GM12891 (cell line): ENCODE measurements at places on chromosomes 1 and 21.

GRCh38 chr1:85202092-85202863 lies 1.5 kb upstream of the SYDE2 start:
- no peak for DNase-seq

GRCh38 chr1:212762839-212763238 lies 28.7 kb downstream of the NSL1 start:
- no peak for DNase-seq

DNA sequence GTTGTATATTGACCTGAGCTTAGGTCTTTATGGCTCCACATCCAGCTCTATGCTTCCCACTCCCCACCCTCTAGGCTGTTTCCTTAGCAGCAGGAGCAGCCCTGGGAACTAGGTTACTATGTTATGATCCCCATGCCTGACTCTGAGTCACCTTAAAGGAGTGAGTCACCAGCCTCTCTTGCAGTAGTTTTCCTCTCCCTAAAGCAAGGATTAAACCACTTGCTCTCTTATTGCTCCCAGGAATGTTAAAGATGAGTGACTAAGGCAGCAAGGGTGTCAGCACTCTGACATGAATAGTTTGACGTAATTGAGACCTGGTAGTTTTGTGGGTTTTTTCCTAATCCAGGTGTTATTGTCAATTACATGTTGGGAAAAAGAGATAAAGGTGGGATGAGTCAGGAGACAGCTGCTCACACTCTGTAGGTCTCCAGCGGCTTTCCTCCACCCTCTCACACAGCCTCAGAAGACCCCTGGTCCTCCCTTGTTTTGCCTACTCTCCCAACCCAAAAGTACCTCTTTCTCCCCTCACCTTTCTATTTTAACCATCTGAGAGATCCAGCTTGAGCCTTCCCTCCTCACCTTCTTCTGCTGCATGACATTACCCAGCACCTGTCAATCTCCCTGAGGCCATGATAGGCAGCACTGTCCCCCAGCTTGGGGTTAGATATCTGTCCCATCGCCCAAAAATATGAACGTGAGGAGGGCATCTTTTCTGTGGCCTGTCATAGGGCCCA lies 369.1 kb upstream of the VAMP3 start:
- DNase-seq: no peak

DNA sequence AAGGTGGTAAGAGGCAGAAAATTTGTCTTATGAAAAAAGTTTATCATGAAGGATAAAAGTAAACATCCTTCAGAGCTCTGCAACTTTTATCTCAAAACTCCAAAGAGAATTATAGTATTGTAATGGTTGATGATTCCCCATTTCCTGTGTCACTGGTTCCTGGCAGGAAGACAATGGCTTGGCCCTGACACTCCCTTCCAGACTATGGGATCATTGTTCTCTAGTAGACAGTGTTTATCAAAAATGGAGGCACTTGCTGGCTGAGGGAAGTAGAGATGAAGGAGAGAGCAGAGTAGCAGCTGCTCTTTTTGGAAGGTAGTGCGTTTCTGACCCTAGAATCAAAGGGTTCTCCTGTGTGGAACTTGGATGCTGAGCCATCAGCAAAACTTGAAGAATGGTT lies 145.9 kb upstream of the ATP1B1 start:
- no peak for DNase-seq

GRCh38 chr1:7752512-7753417 lies 18.3 kb upstream of the VAMP3 start:
- DNase-seq: no peak

DNA sequence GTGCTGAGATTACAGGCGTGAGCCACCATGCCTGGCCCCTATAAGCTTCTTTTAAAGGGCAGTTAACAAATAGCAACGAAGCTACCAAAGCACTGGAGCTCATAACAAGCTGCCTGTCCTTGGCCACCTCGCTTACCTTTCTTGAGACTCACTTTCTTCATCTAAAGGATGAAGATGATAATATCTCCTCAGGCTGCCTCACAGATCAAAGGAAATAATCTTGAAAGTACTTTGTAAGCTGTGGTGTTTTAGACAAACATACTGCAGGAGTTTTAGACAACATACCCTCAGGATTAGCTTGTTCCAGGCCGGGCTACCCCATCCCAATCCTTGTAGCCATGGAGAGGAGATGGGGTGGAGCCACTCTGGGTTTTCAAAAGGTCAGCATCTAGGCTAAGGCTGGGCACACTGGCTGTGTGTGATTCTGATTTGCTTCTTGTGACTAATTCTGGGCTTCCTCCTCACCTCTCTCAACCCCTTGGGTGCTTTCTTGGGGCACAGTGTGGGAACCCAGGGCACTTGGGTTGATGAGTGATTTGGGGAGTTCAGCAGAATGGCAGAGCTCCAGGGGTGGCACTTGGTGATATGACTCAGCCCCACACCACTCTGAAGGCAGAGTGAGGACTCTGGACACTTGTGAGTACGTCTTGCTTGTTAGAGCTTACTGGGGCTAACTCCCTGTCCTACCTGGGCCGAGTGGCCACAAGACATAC lies 5.2 kb downstream of the GPR25 start:
- no peak for DNase-seq

DNA sequence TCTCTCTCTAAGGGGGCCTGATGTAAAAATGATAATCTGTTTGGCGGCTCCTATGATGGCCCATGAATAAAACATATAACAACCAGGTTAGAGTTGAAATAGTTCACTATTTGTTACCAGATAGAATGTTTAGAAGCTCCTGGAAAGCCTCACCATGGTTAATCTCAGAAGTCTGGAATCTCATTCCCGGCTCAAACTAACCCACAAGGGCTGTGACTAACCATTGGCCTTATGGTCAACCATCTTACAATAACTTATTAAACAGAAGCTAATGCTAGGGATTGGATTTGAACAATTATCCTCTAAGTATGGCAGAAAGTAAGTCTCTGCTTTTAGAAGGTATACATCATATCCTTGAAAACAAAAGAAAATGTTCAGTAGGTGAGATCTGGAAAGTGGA lies 134.1 kb upstream of the ADGRL2 start:
- DNase-seq: no peak

GRCh38 chr1:75342786-75343185 lies 208.6 kb downstream of the LHX8 start:
- no peak for DNase-seq

- DNase-seq: no peak
Measured at GRCh38 chr1:36625935-36626310, 143.2 kb upstream of the CSF3R start.

- no peak for DNase-seq
Measured at GRCh38 chr1:29761159-29761928, 525.0 kb downstream of the PTPRU start.

DNA sequence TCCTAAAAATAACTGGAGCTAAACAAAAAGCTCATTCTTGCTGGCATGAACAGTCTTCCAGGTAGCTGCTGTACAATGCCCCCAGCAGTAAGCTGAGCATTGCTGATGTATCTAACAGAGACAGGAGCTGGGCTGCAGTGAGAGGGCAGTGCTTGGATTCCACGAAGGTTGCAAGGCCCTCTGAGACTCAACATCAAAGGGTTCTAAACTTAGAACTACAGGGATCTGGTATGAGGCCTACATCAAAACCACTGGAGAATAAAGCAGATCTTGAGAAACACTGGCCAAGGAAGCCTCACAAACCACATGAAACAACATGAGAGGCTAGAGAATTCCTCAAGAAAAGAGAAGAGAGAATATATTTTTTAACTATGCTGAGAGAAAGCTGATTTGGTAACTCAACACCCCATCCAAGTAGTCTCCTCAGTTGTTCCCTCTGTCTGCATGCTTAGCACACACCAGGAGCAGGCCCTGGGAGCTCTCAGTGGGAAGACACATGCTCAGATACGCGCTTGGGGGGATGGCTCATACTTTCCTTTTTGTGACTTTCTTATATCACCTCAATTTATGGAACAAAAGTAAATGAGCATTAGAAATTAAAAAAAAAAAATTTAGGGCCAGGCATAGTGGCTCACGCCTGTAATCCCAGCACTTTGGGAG lies 27.7 kb downstream of the DSTYK start:
- no peak for DNase-seq

- DNase-seq: no peak
Measured at GRCh38 chr1:10795276-10796021, 997 bp downstream of the CASZ1 start.
